ENCODE measurements at places on chromosomes 12 and 14. TPM values are rescaled to one million over a fixed set of nuclear protein-coding genes. Genes with fewer than 3 reads are reported as not detected.

DNA sequence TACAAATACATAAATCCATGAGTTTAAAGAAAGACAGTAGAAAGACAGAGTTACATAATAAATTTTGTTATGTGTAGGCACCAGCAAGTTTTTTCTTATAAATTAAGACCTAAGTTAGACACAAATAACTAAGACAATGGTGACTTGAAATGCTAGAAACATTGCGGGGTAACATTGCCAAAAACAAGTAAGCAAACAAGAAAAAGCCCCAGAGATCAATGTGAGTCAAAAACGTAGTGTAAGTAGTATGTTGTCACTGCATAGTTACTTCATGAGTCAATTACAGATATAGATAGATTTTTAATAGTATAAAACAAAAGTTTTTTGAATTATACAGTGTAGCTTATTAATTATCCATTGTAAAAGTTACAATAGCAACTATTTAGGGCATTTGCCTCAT, 83.4 kb downstream of the CNTN1 start:
- no peak for ATAC-seq

GRCh38 chr12:71155225-71155624, 2.6 kb downstream of the TSPAN8 start:
- ATAC-seq: no peak

DNA sequence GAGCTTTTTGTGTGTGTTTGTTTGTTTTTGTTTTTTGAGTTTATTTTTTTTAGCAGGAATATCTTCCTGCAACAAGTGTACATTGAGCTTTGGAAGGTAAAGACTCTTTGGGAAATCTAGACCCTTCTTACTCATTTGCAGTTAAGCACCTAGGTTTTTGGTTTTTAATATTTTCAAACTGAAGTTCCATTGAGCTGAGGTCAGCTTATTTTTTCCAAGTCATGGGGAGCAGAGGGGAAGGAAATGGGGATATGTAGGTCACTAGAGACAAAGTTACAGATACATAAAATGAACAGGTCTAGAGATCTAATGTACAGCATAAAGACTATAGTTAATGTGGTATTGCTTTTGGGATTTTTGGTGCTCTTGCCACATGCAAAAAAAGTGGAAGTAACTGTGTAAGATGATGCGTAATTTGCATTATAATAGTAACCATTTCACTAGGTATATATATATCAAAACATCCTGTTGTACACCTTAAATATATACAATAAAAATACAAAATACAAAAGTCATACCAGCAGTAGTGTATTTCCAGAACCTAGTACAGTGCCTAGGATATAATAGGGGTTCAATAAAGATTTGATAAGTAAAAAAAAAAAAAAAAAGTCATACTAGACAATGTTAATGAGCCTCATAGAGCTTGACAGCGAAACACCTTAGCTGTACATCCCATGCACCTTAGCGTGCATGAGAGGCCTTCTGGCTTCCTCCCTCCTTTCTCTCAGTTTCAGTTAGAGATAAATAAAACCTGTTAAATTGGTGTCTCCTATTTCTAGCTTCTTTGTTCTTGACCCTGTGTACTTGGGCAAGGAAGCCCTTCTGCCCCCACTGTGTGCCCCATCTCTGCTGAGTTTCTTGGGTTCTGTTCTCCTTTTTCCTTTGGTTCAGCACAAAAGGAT, 22.7 kb downstream of the CGRRF1 start:
- no peak for ATAC-seq

DNA sequence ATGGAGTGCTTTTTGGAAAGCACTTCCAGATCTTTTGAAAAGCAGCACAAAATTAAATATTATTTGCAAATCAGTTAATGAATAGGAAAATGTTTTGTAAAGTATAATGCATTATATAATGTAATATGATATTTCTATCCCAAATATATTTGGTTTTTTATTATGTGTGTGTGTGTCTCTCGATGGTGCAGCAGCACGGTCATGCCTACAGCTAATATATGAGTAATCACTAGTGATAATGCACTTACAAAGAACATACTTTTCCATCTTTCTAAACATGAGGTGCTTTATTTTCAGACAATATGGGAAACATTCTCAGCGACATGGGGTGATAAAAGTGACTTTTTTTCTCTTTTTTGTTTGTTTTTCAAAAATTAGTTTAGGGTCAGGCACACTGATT, 1.3 kb upstream of the EEA1 start:
- no peak for ATAC-seq

DNA sequence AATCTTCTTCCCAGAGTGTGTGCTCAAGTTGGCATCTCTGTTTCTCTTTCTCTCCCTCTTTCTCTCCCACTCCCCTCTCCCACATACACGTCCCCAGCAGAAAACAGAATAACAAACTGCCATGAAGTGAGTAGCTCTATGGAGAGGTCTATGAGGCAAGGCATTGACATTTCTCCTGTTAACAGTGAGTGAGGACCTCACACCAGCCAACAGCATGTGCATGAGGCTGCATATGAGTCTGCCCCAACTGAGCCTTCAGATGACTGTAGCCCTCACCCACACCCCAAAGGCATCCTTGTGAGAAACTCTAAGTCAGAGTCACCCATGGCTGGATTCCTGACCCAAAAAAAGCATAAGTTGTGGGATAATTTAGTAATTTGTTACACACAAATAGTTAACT, 50.4 kb downstream of the MAGOHB start:
- ATAC-seq: no peak

DNA sequence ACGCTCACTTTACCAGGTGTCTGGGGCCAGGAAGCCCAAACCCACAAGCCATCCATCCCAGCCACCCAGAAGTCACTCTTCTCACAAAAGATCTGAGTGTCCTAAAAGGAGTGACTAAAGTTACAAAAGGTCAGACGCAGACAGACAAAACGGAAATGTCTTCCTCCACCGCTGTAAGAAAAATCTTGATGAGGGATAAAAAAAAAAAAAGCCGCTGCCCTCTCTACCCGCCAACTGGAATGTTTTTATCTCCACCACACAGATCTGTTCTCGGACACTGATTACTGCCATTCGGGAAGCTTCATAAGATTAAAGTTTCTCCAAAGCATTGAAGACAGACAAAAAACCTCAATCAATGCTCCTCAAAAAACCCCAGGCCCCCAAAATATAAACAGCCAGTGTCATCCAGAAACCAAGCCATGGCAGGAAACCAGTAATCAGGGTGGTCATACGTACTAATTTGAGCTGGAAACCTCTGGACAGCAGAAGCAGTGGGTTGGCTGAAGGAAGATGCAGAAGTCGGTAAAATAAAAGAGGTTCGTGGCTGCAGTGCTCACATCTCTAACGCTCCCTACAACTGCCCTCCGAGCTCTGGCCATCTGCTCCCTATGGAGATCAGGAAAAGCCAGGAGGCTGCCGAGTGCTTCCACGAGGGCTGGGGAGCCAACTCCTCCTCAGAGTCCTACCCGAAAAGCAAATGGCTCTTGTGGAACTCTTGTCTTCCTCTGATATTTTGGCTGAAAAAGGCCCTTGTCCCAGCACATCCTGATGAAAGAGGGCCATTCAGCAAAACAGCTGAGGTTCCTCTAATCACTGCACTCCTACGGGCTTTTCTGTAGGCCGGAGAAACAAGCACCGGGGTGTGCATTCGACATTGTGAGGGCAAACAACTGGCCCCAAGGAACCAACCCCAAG, 30.3 kb downstream of the SSH1 start:
- no peak for ATAC-seq

- no peak for ATAC-seq
Measured at GRCh38 chr12:18629916-18630315, 107.9 kb downstream of the PLCZ1 start.

DNA sequence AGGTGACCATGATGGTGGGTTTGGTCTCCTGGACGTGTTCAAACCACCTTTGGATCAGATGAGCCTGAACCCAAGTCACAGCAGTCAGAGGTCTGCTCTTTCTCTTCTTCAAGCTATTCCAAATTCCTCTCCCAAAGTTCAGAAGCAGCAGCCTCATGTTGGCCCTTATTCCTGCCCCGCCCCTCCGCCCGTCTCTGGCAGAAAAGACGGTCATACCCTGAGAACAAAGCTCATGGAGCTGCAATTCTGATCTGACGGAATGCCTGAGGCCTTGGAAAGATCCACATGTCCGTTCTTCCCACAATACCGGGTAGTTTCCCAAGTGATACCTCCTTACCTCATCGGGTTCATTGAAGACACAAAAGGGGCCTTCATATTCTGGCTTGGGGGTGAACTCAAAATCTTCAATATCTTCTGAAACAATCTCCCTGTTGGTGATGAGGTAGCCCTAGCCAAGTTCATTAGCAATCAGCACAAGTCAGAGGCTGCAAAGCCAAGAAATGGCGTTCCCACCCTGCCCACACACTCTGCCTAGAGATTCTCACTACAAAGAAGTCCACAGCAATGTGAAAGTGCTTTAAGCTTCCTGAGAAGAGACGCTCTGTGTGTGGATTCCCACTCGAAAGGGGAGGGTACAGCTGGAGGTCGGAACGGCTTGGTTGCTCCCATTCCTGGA, 11.2 kb downstream of the POLE start:
- ATAC-seq: peak; percentile 98

DNA sequence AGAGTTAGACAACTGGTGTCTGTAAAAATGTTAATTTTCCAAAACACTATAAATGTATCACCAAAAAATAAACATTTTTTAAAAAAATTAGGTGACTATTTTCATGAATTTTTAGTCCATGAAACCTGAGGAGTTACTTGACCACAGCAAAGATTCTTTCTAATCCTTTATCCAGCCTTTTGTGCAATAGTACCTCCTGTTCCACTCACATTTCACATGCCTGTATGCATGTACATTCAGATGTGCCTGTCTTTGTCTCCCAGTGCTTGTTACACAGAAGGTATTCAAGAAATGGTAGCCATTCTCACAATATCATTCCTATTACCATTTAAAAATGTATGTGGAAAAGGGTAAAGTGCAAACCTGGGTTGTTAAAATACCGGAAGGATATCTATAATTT, 857.0 kb downstream of the DIO2 start:
- no peak for ATAC-seq

DNA sequence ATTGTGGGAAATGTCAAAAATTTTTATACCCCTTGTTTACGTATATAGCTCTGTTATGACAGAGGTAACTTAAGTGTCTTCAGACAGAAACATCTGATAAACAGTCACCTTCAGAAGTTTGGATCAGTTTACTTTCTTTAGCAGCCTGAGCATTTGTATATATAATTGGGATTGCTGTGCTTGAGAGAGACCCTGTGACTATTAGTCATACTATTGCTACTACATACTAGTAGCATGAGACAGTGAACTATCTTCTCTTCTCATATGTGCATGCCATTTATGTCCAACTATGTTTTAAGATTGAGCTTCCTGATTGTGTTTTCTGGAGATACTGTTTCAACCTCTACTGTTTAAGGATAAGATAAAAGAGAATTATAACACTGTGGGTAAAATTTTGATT, 101.5 kb downstream of the PDE6H start:
- ATAC-seq: no peak

- peak; percentile 99 for ATAC-seq
Measured at GRCh38 chr12:14394317-14395073, 29.0 kb downstream of the ATF7IP start.

GRCh38 chr14:24366721-24367513, 1.1 kb upstream of the NFATC4 start:
- ATAC-seq: peak; percentile 54

- peak; percentile 90 for ATAC-seq
Measured at GRCh38 chr12:66693901-66694513, 15.1 kb upstream of the GRIP1 start.

The MYL2 gene
- total RNA-seq: not detected

The LRIG3 gene
- 7.1 TPM for total RNA-seq

The ERP27 gene
- not detected for total RNA-seq

The NEUROD4 gene
- total RNA-seq: 22.8 TPM

The HOXC4 gene
- total RNA-seq: 62.0 TPM

All from motor neuron (in vitro differentiated cells).